Esophagus squamous epithelium (tissue), 5 donors: ENCODE measurements at places on chromosomes 7 and 10.
A peak's percentile ranks its signal among the peaks of the same experiment; 100 is the strongest.

GRCh38 chr7:78765943-78766729, 687.3 kb downstream of the MAGI2 start:
- DNase-seq, result no peak

DNA sequence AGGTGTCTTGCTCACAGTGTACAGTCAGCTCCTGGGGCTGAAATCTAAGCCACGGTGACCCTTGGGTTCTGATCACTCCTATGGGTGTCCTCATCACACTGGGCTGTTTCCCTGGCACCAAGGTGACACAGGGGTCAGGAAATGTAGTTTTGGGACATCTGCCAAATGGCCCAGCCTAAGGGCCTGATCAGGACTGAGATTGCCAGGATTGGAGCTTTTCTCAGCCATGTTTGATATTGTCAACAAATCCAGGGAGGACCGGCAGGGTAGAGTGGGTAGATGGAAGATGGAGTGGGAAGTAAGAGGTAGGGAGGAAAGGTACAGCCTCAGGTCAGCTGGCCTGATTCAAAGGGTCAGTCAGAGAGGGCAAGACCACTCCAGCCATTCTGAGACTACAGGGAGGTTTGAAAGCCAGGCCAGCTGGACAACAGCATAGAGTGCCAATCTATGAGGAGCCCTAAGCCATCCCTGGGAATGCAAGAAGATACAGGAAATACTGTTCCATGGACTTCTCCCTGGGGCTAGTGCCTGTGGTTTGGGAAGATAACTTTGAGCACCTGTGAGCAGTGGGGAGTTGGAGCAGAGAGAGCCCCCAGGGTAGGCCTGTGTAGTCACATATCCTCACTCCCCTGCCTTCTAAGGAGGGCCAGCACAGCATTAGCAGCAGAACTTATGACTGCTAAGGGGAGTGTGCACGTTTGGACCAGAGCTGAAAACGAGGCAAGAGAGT, 377.3 kb upstream of the ZMIZ1 start:
- DNase-seq, result no peak

DNA sequence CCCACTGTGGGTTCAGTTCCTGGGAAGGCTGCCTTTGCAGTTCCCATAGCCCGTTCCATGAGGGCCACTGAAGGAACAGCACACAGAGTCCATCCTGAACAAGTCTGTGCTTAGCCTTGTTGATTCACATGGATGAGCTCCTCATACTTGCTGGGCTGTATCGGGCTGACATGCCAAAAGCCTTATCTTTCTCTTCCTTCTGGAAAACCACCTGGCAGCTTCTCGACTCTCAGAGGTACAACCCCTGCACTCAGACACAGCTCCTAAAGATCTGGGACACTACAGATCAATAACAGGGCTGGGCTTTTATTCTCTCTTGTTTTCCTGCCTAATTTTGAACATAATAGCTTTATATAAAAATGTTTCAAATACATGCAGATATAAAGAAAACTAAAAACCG, 667.2 kb downstream of the SDK1 start:
- no peak for DNase-seq

- no peak for DNase-seq
These were observed 60.2 kb downstream of the VCL start for GRCh38 chr10:74058071-74058470.

DNA sequence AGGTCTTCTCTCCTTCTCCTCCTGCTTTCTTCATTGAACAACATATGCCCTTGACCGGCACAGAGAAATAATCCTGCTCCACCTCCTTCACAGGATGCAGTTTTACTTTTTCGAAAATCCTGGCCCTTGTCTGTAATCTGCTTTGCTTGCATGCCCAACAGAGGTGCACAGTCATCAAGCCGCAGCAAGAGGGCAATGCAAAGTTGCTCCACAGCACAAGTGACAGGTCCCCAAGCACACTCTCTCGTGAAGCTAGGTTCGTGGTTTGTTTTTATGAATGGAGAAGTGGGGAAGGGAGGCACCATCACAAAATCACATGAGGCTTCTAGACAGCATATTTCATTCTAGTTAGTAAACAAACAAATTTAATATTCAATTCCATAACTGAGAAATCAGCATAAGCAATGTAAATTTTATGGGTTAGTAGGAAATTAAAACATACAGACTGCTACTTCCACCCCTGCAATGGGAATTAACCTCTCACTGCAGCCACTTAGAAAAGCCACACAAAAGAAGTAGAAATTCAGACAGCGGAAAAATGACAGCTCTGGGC, 178.8 kb downstream of the TPK1 start:
- no peak for DNase-seq

DNA sequence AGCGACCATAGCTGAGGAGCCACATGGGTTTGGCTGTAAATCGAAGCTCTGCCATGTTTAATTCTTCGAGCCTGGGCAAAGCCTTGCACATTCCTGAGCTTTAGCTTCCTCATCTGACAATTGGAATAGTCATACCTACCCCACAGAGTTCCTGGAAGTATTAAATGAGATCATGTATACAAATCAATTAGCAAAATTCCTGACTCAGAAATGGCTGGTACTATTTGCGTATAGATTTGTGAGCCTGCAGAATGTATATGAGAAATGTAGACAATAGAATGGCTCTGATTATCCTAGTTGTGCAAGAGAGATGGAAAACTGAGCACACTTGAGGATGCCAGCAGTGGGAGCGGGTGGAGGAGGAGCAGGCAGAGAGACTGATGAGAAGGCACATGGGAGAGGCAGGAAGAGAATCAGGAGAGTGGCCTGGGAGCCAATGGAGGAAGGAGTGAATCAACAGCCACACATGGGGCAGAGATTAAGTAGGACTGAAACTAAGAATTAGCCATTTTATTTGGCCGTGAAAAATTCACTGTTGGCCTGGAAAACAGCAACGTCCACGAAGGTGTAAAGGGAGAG, 128.0 kb upstream of the C1GALT1 start:
- no peak for DNase-seq

DNA sequence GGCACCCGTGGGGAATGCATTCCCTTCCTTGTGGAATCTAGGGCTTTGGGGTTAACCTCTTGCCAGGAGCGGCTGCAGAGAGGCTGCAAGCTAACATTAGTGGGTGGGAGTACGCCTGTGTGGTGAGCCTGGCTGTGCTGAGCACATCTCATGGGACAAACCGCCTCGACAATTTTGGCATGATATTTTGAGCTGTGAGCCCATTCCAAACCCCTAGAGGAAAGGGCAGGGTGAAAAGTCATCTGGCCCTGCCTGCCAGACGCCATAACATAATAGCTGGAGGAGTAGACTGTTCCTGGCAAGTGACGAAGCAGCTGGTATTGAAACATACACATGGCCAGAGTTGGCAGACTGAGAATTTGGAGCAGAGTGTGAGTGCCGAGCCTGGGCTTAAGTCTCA, 110.0 kb downstream of the TACC2 start:
- DNase-seq, result no peak

DNA sequence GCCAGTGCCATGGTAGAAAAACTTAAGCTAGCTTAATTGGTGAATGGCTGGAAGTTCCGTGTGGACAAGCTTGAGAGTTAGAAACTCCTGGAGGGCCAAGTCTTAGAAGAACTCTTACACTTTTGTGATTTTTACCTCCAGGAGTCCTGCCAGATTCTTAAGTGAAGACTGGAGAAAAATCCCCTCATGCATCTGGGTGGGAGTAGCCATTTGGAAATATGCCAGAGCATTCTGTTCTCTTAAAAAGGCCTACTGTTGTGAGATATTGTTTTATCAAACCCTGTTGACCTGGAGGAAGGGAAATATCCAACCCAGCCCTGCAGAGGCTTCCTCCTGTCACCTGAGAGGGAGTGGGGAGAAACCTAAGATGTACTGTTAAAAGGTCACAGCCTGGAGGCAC, 17.6 kb upstream of the MCM10 start:
- no peak for DNase-seq

DNA sequence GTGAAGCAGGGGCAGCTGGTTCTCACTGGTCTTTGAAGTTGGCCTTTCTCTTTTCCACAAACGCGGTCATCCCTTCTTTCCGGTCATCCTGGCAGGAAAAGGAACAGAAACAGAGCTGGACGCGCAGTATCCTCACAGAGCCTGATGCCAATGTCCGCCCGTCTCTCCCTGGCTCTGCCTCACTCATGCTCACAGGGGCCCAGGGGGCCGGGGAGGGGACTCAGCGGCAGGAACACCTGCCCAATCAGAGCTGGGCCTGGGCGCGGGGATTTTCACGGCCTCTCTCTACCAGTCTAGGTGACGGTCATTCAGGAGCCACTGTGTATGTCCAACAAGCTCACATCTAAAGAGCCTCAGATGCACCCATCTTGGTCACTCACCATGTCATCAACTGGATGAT, 5.0 kb upstream of the FUOM start:
- no peak for DNase-seq

GRCh38 chr7:49327155-49327554, 402.8 kb downstream of the CDC14C start:
- no peak for DNase-seq

DNA sequence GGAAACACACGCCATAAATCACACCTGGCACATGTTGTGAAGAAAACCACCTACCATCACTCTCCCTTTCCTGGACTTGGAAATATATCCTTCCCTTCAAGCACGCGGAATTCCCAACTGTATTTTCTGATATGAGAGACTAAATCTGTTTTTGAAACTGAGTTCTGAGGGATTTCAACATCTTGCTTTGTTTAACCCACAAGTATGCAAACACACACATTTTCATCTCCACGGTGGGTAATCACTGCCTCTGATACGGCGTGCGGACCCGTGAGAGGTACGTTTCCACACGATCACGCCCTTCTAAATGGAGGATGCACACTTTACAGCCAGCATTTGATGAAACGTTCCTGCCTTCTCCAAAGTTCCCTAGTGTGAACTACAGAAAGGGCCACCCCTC, 83.4 kb downstream of the ZRANB1 start:
- DNase-seq, result no peak

DNA sequence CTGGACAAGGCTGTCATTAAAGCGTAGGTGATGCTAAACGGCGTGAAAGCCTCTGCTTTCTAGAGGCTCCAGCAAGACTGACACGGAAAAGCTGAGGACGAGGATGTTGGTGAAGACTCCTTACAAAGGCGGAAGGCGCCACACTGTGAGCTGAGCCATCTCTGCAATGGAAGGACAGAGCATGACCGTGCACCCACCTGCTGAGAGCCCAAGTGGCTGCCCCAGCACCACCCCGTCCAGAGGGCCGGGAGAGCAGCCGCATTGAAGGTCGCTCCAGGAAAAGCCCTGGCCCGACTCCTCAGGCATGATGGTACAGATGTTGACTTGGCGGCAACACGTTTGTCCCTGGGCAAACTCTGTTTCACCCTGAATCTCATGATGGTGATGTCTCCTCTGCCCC, 492.7 kb downstream of the DNAJB6 start:
- DNase-seq, result no peak

- no peak for DNase-seq
These were observed 19.1 kb downstream of the GPRIN2 start for GRCh38 chr10:46537309-46537708.

- DNase-seq, result peak; percentile 14
These were observed 31.1 kb downstream of the TRIL start for GRCh38 chr7:28926871-28927597.

- peak; percentile 11 for DNase-seq
These were observed 97.1 kb downstream of the RGS10 start for GRCh38 chr10:119445311-119445934.

- no peak for DNase-seq
These were observed 901 bp upstream of the CCNY start for GRCh38 chr10:35335133-35336083.

DNA sequence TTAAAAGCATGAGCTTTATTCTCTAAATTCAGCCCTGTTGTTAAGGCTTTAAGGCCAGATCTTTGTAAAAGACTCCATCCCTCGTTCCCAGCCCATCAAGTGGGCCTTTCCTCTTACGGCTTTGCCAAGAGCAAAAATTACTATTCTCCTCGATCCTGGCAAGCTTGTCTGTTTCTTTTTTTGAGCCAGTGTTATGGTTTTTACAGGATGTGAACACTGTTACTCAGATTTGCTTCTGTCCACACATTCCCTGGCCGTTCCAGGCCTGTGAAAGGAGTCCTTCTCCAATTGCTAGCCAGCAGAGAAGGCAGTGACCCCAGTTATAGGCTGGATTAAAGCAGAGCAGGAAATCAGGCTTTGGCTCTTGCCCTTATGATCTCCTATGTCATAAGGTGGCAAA, 47.0 kb upstream of the EPC1 start:
- no peak for DNase-seq

- no peak for DNase-seq
These were observed 34.4 kb upstream of the CAV2 start for GRCh38 chr7:116465125-116465524.

GRCh38 chr7:44617225-44617890, 10.9 kb downstream of the OGDH start:
- no peak for DNase-seq

- no peak for DNase-seq
These were observed 10.0 kb downstream of the HHEX start for GRCh38 chr10:92699518-92700381.

DNA sequence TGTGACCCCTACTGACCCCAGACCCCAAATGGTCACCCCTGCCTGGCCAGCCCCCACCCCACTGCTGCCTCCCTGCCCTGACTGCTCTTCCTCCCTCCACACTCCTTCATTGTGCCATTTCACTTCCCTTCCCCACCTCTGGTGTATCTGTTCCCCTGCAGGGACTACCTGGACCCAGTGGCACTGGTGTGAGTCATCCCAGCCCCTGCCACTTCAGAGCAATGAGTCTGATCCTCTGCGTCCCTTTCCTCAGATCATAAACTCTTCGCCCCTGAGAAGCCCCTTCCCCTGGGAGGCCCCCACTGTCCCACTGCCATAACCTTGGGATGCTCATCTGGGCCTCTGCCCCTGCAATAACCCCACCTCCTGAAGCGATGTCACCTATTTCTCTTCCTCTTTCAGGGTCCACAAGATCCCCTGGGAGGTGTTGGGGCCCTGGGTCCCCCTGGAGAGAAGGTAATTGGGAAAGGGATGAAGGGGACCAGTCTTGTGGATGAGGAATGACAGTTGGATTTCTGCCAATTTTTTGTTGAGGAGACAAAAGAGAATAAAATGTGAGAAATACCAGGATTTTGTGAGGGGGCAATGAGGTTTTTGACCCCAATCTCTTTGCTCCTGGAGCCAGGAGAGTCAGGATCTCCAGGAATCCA, 19.1 kb upstream of the VOPP1 start:
- DNase-seq, result no peak

GRCh38 chr7:111886233-111886632, 320.0 kb downstream of the DOCK4 start:
- no peak for DNase-seq

- no peak for DNase-seq
These were observed 151.4 kb upstream of the PITRM1 start for GRCh38 chr10:3323865-3324498.

GRCh38 chr10:129525401-129525801, 58.4 kb downstream of the MGMT start:
- no peak for DNase-seq

DNA sequence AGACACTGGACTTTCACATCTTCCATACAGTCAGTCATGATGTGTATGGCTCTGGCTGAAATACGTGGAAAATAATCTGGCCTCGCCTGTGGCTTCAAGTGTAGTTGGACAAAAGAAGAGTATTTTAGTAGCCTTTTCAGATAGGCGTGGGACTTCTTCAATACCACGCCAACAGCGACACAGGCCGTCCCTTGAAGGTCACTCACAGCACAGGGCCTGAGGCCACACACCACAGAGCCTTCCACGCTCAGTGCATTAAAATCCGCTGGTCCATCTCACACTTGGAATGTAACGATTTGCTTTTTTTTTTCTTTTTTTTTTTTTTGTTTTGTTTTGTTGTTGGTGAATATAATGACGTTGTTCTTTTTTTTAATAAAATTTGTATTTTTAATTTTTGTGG, 51.8 kb upstream of the SUN1 start:
- no peak for DNase-seq

GRCh38 chr7:3120513-3120912, 76.8 kb upstream of the CARD11 start:
- no peak for DNase-seq
